Activated CD4-positive, alpha-beta T cell treated with anti-CD3 and anti-CD28 coated beads, Interleukin-2, amount 10 ng/mL, durations not matched to agents 7 days and 5 days (primary cell): ENCODE measurements at places on chromosomes 2 and 18.
A peak's percentile ranks its signal among the peaks of the same experiment; 100 is the strongest.

GRCh38 chr2:188752311-188752710 is 221.9 kb upstream of the COL3A1 start:
- no peak for DNase-seq
- no peak overlapping the region for H3K4me3 ChIP-seq
- H3K27ac ChIP-seq: no peak overlapping the region
- no peaks in the 10 kb centered on the region for H3K27me3 ChIP-seq
- H3K4me1 ChIP-seq: no peaks in the 10 kb centered on the region

DNA sequence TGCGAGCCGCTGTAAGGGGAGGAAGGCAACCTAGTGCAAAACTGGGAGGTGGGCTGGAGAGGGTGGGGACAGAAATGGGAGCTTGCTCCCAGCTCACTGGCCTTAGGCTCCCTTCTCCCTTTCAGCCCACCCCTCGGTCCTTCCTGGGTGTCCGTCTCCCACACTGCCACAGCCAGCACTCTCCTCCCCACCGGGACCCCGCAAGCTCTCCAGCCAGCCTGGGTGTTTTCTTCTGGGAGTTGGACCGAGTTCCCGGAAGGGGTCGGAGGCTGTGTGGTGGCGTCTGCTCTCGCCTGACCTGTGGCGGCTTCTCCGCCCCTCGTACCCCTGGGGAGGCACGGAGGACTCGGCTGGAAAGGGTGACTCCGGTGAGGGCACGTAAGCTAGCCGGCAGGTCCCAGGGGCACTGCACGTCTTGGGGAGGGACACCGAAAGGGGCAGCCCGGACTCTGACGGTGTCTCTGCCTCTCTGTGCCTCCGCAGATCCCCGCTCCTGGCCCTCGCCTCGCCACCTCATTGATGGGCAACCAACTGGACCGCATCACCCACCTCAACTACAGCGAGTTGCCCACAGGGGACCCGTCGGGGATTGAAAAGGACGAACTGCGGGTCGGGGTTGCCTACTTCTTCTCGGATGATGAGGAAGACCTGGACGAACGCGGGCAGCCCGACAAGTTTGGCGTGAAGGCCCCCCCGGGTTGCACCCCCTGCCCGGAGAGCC is 1.1 kb downstream of the LRATD1 start:
- H3K27ac ChIP-seq: peak overlapping the region; percentile 9
- peaks cover 4% of the 10 kb centered on the region for H3K36me3 ChIP-seq
- H3K4me1 ChIP-seq: peaks cover 4% of the 10 kb centered on the region
- no peak for DNase-seq
- H3K27me3 ChIP-seq: peaks cover 60% of the 10 kb centered on the region

- H3K36me3 ChIP-seq: peaks cover 45% of the 10 kb centered on the region
- no peak overlapping the region for H3K4me3 ChIP-seq
- no peak overlapping the region for H3K27ac ChIP-seq
- no peak for DNase-seq
Measured at GRCh38 chr2:148719941-148720436, 75.4 kb downstream of the EPC2 start.

DNA sequence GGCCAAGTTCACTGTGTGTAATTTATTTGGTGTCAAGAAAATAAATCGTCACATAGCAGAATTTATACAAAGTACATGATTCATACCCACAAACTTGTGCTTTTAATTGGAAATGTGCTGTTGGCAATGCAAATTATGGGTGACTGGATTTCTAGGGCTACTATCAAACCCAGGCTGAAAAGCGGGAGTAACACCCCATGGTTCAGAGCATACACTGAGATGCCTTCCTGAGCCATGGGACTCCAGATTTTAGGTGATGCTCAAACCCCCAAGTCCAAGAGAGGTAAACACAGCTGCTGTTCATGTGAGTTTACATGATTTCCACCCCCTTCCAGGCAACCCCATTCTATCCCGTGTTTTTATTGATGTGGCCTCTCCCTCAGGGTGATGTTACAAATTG is 565.9 kb upstream of the ID2 start:
- H3K36me3 ChIP-seq: peaks cover 2% of the 10 kb centered on the region
- peaks cover 2% of the 10 kb centered on the region for H3K27me3 ChIP-seq
- H3K4me1 ChIP-seq: peaks cover 14% of the 10 kb centered on the region
- no peak overlapping the region for H3K27ac ChIP-seq

DNA sequence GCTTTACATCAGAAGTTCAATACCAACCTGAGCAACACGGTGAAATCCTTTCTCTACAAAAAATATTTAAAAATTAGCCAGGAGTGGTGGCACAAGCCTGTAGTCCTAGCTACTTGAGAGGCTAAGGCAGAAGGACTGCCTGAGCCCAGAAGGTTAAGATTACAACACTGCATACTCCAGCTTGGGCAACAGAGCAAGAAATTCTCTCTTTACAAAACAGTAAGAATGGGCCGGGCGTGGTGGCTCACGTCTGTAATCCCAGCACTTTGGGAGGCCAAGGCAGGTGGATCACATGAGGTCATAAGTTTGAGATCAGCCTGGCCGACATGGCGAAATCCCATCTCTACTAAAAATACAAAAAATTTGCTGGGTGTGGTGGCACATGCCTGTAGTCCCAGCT is 113.2 kb downstream of the USP34 start:
- DNase-seq: no peak
- peaks cover 21% of the 10 kb centered on the region for H3K4me1 ChIP-seq
- no peak overlapping the region for H3K27ac ChIP-seq
- no peak overlapping the region for H3K4me3 ChIP-seq
- H3K27me3 ChIP-seq: no peaks in the 10 kb centered on the region

DNA sequence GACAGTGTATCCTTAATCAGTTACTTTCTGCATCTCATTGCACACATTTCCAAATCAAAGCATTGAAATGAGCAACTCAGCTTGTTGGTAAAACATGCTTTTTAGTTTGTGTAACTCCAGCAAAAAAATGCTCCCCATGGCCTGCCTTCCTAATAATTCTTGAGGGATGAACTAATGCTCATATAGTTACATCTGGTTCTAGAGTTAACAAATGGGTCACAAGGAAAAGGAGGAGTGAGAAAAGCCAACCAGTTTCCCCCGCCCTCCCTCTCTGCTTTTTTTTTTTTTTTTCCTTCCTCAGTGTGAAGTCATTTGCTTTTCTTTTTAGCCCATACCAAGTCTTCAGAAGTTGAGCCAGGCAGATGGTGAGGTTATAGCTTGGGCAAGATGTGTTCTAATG is 231.7 kb downstream of the MTX2 start:
- H3K27ac ChIP-seq: no peak overlapping the region
- H3K36me3 ChIP-seq: no peaks in the 10 kb centered on the region
- no peak for DNase-seq
- peaks cover 2% of the 10 kb centered on the region for H3K4me1 ChIP-seq
- H3K27me3 ChIP-seq: peaks cover 24% of the 10 kb centered on the region
- H3K4me3 ChIP-seq: no peak overlapping the region

DNA sequence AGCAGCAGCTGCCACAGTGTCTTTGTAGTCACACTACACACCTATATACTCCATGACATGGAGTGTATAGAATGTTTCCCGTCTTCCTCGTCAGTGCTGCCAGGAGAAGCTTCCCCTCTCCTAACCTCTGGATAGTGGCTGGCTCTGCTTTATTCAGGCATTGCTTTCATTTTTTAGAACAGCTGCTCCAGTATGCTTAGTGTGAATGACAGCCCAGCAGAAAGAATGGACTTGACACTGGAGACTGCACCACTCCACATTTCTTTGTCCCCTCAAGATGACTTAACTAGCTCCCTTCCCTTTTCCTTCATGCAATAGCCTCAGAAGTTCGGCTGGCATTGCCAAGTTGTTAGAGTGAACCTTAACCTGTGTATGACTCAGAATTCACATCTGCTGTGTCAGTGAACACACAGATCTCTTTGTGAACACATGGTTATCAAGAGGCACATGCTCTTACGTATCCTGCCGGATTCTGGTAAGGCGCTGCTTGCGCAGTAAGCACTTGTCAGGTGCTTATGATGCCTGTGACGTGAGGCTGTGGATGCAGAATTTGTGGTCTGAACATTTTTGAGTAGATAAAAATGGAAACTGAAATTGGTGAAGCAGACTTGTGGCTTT is 73.9 kb downstream of the NEDD4L start:
- no peak overlapping the region for H3K27ac ChIP-seq
- H3K36me3 ChIP-seq: no peaks in the 10 kb centered on the region
- DNase-seq: no peak

- no peak overlapping the region for H3K27ac ChIP-seq
- H3K36me3 ChIP-seq: peaks cover 2% of the 10 kb centered on the region
- no peaks in the 10 kb centered on the region for H3K27me3 ChIP-seq
- DNase-seq: no peak
Measured at GRCh38 chr2:38417745-38418689, 40.9 kb upstream of the ATL2 start.

DNA sequence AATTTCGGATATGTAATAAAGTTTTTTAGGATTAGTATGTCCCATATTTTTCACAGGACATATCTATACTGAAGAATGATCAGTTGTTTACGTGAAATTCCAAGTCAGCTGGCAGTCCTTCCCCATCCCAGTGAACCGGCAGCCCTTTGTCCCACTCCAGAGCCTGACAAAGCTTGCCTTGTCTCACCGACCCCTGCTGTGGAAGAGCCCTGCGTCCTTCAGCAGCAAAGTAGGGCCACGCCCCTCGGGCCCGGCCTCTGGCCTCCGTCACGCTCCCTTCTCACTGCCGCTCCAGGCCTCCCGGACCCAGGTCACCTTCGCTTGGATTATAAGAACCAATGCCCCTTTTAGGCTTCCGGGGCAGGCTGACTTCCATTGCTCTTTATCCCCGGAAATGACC is 89.8 kb upstream of the TGIF1 start:
- H3K4me3 ChIP-seq: no peak overlapping the region
- H3K27me3 ChIP-seq: no peaks in the 10 kb centered on the region
- H3K27ac ChIP-seq: no peak overlapping the region
- H3K4me1 ChIP-seq: peaks cover 8% of the 10 kb centered on the region

- H3K36me3 ChIP-seq: no peaks in the 10 kb centered on the region
- no peak overlapping the region for H3K4me3 ChIP-seq
Measured at GRCh38 chr2:42052702-42053481, 5.1 kb downstream of the PKDCC start.

GRCh38 chr2:56077359-56077915 is 106.4 kb upstream of the CCDC85A start:
- H3K4me3 ChIP-seq: no peak overlapping the region
- no peak overlapping the region for H3K27ac ChIP-seq
- no peaks in the 10 kb centered on the region for H3K36me3 ChIP-seq
- H3K4me1 ChIP-seq: no peaks in the 10 kb centered on the region
- no peak for DNase-seq

DNA sequence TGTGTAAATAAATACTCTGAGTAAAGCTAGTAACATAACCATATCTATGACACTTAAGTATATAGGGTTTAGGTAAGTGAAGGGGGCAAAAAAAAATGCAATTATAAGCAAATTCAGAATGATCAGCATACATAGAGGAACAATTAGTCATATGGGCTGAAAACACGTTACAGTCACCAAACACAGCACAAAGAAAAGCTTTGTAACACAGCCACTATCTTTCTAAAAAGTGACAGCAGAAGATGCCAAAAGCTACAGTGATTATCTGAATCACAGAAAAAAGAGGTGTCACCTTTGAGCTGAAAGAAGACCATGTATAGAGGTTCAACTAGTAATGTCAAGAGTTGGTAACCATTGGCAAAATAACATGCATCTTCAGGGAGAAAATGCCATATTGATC is 115.5 kb downstream of the ERBB4 start:
- H3K27me3 ChIP-seq: no peaks in the 10 kb centered on the region
- DNase-seq: no peak
- H3K27ac ChIP-seq: no peak overlapping the region
- no peaks in the 10 kb centered on the region for H3K36me3 ChIP-seq

GRCh38 chr2:160534996-160535395 is 41.4 kb upstream of the RBMS1 start:
- no peak for DNase-seq
- no peak overlapping the region for H3K4me3 ChIP-seq
- no peak overlapping the region for H3K27ac ChIP-seq
- peaks cover 2% of the 10 kb centered on the region for H3K27me3 ChIP-seq
- H3K36me3 ChIP-seq: no peaks in the 10 kb centered on the region

DNA sequence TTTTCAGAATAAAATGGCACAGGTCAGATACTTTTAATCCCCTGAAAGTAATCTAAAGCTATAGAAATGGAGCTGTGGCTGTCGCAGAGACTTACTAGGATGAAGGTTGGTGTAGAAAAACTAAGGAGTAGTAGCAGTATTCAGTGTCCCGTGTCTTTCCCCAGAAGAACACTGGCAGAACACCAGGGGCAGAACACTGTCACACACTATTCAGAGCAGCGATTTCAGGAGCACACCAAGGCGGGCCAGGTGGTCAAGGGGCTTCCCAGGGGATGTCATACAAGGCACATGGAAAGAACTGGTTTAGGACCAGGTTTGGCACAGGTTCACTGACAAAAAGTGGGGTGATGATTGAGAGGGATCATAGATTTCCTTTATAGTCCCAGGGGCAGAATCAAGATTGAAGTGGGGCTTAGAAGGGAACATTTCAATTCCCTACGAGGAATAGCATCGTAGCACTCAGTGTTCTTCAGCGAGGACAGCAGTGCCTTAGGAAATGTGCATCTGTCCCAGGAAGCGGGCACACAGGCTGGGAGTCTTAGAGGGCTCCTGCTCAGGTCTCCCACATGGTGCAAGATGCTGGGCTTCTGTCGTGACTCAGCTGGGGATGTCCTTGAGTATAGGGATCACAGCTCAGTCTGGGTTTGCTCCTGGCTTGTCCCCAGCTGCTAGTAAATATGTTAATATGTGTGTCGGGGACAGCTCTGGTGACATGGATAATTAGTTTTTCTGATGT is 22.6 kb downstream of the BCL2L11 start:
- H3K36me3 ChIP-seq: peaks cover 13% of the 10 kb centered on the region
- H3K4me3 ChIP-seq: no peak overlapping the region
- no peak overlapping the region for H3K27ac ChIP-seq
- DNase-seq: no peak
- peaks cover 20% of the 10 kb centered on the region for H3K4me1 ChIP-seq

- no peaks in the 10 kb centered on the region for H3K27me3 ChIP-seq
- no peak for DNase-seq
- H3K27ac ChIP-seq: peak overlapping the region; percentile 50
- H3K36me3 ChIP-seq: no peaks in the 10 kb centered on the region
- no peak overlapping the region for H3K4me3 ChIP-seq
Measured at GRCh38 chr2:25586726-25587144, 86.6 kb downstream of the DTNB start.
